AG09309 (cell line): ENCODE measurements at places on chromosomes 5 and 9.

DNA sequence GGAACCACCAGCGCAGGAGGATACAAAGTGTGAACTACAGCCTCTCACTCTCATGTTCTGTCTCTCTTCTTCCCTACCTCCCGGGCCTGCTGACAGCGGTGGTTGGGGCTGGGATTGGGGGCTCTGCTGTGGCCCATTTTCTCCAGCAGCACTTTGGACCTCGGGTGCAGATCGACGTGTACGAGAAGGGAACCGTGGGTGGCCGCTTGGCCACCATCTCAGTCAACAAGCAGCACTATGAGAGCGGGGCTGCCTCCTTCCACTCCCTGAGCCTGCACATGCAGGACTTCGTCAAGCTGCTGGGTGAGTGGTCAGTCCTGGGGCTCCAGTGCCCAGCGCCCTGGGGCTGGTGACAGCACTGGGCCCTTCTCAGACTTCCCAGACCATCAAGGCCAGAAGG, 4.7 kb downstream of the PCYOX1L start:
- DNase-seq: no peak

- DNase-seq: no peak
Observed at GRCh38 chr9:91119679-91120078, 242.0 kb downstream of the AUH start.

DNA sequence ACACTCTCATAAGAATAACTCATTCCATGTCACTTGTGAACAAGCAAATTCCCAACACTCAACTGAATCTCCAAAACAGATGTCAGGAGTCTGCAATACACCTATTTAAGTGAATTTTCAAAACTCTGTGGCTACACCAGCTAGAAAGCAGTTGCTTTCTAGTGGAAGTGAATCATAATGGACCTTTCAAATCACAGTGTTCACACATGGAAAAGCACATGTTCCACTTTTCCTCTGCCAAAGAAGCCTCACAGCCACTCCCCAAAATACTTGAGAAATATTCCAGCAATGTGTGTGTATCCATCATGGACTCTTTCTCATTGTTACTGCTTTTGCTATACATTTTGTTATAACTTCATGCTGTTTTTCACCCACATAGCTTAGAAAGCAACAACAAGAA, 17.4 kb downstream of the MARCHF3 start:
- DNase-seq: no peak

DNA sequence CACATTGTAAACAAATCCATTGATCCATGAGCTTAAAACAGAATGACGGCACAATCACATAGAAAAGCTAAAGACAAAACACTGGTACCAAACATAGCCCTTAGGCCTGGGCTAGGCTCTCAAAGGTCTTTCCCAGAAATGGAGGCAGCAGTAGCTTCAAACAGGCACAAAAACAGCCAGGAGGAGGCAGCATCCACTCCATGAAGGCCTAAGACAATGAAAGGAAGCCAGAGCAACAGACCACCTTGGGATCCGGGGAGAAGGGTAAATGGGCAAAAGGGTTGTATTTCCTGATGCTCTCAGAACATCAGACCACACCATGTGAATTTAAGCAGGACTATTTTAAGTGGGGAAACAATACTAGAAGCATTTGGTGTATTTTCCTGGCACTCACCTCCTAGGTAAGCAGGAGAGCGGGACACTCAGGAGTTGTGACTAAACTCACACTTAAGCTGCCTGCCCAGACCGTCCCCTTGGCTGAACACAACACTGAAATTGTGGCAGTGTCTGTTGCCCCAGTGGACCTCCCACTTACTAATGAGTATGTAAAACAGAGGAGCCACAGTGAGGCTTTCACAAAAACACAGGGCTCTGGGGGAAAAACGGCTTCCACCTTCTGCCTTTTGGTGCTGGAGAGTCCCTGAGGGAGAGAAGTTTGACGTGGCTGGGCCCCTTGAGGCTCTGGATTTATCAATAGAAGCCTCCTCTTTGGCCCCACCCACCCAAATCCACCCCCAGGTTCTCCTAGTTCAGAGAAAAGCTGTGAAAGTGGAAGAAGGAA, 11.9 kb downstream of the GNPDA1 start:
- no peak for DNase-seq
